ENCODE measurements at places on chromosomes 1 and 21.

GRCh38 chr1:211991695-211992094 lies 43.7 kb downstream of the INTS7 start:
- DNase-seq: no peak

- no peak for DNase-seq
Measured at GRCh38 chr1:111470596-111470995, 3.2 kb upstream of the C1orf162 start.

DNA sequence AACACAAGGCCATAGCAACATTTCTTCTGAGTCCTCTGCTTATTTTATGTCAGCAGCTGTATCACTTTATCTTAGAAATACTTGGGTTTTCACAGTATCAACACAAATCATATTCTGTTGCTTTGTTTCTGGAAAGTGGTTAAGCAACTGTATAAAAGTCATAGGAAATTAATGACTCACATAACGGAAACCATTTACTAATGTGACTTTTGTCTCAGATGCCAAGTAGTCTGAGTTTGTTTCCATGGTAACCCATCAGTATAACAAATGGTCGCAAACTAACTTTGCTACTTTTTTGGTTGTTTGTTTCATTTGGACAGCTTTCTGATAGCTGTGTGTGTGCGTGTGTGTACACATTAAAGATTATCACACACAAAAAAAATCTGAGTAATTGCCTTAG lies 31.1 kb downstream of the EEIG2 start:
- no peak for DNase-seq

- no peak for DNase-seq
Measured at GRCh38 chr1:183975651-183976050, 61.9 kb downstream of the COLGALT2 start.

- no peak for DNase-seq
Measured at GRCh38 chr1:87100271-87100670, 185.8 kb downstream of the HS2ST1 start.

DNA sequence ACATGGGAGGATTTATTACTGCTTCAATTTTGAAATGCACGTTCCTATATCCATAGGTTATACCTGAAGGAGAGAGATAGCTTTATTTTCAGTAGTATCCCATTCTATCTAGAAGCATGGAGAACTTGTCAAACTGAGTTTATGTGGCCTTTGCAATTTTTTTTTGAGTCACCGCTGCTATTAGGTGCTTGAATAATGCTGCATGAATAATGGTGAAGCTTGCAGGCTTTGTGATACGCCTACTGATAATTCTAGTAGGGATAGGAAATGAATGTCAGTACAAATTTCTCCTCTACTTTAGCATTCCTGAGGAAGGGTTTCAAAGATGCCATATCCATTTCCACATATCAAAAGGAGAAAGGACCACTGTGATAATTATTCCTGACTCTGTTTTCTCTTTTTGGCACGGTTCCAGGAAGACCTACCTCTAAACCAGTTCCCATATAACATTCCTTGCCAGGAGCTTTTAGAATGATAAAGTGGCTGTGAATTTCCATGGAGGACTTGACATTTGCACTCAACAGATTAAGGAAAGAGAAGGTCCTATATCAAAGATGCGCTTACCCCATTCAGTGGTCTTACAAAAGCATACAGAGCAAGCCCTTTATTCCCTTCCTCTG lies 83.5 kb downstream of the SPATA46 start:
- no peak for DNase-seq

DNA sequence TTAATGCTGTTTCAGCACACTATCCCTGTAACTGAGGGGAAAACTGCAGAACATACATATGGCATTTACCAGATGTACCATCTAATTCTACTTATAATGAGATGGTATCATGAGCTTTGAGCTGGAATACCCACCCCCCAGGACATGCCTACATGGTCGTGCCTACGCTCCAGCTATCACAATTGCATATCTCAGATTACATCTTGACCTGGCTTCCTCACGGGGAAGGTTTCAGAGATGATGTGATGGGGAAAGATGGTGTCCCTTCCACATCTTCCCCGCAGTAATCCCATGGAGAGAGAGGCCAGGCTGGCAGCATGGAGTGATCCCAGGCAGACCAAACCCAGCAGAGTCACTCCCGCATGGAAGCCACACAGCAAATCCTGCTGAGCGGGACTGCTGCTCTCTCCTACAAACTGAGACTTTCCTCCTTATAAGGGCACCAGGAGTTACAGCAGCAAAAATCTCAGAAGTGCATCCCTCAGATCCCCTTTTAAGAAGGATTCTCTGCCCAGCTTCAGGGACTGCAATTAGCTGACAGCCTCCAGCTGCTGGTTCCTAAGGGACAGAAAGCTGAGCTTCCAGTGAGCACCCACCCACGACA lies 67.1 kb downstream of the KCNH1 start:
- no peak for DNase-seq

- peak; percentile 91 for DNase-seq
Measured at GRCh38 chr1:111592389-111593361, 26.9 kb upstream of the RAP1A start.

DNA sequence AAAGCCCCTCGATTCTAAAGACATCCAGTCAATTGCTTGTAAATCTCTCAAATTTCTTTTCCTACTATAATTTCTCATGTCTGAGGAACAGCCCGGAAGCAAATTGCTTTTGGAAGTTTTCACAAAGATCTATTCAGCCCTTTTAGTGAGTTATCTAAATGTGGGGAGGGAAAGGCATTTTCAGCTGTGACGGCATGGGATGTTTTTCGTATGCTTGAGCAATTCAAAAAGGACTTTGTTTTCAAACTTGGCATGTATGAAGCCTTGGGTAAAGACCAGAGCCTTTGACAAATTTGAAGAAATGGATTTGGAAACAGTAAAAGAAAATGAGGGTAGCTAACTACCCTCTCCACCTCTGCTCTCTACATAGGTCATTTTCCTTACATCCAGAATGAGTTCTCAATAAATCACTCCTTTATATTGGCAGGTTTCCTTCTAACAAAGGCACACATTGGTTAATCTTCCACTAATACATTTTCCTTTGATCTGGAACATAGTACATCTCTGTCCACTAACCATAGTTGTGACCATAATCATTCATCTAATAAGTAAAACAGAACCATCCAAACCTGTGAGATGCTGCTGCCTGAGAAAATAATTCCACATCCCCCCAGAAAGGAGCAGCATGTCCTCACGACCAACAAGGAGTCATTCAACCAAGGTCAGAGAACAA lies 66.1 kb upstream of the ADAM30 start:
- no peak for DNase-seq

DNA sequence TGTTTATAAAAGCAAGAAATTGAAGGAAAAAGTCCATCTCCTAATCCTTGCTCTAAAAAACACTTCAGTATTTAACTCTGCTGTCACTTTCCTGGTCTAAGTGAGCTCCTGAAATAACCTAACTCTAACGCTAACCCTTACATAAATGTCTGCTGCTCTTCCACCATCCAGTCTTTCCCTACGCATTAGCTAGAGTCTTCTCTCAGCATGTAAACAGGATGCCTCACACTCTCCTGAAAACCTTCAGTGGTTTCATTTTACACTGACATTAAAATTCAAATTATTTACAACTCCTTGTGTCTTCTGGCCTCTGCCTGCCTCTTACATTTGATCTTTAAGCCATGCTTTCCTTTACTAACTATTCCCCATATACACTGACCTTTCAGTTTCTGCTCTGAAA lies 697.6 kb upstream of the CXADR start:
- no peak for DNase-seq

DNA sequence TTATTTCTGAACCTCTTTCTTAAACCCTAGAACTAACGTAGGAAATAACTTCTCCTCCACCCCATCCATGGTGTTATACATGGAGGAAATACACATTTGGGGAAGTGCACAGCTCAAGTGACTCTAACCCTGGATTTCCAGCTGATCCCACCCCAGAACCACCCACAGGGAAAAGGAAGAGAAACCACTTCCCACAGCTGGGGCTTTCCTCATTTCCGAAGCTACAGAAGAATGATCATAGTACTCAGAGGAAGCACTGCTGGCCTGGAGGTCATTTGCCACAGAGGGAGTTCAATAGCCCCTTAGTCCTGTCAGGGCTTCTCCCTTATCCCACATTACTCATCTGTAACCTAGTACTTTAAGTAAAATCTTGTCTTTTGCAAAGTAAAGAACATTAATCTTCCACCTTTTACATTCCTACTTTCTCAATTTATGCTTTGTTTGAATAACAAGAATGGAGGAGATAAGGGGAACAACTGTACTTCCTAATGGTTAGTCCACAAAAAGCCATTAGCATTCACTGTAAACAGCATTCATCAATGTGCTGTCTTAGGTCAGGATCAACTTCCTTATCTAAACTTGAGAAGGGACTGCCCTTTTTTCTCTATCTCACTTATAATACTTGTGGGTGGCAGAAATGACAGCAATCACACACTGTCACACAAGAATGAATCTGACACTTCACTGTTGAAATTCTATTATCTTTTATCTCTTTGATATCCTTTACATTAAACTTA lies 63.0 kb upstream of the RGS1 start:
- DNase-seq: no peak

GRCh38 chr1:18643154-18644012 lies 12.7 kb downstream of the PAX7 start:
- no peak for DNase-seq

GRCh38 chr21:18384771-18385170 lies 18.8 kb downstream of the TMPRSS15 start:
- DNase-seq: no peak
